ENCODE measurements at places on chromosomes 3 and 15.

GRCh38 chr15:55532944-55533343 is 24.9 kb upstream of the DNAAF4 start:
- DNase-seq, result no peak

DNA sequence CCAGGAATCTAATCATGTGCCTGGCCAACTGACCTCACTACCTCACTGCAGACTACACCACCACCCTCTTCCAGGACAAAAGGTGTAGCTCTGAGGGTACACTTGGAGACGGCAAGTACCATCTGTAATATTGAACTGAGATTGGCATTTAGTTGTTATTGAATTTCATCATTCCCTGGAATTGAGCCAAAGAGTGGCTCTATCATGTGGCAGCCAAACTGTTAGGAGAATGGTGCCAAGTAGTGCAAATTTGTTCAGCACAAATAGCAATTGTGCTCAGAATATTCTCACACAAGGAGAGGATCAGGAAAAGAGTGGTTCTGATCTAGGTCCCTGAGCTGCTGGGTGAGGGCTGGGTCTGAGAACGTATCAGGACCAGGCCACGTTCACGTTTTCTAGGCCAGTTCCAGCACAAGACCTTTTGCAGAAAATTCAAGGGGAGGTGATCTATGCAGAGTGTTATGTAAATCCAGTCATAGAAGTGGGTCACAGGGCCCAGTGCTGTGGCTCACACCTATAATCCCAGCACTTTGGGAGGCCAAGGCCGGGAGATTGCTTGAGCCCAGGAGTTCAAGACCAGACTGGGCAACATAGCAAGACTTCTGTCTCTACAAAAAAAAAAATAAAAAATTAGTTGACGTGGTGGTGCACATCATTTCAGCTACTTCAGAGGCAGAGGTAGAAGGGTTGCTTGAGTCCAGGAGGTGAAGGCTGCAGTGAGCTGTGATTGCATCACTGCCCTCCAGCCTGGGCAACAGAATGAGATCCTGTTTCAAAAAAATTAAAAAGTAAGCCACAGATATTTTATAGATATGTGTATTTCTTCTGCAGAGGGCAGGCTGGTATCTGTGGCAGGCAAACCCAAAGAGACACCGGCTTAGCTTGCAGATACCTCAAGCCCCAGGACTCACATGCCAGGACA is 31.9 kb upstream of the CFAP161 start:
- DNase-seq, result no peak

GRCh38 chr3:51747840-51748239 is 31.2 kb downstream of the IQCF6 start:
- no peak for DNase-seq

- no peak for DNase-seq
Measured at GRCh38 chr3:65277798-65278197, 590.0 kb upstream of the ADAMTS9 start.

DNA sequence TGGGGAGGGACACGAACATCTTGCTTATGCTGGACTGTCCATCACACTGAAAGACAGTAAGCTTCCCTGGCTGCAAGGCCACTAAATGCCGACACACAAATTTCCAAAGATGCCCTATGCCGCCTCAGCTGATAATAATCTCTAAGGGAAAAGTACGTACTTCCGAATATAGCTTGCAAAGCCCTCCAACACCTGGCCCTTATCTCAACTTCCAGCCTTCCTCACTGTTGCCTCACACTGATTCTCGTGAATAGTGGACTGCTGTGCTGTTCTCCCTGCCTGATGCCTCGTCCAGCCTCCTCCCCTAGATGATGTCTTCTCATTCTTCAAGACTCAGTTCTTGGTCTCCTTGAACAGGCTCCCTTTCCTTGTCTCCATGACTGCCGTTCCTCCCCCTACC is 72.3 kb downstream of the CD47 start:
- DNase-seq, result no peak

GRCh38 chr3:172766718-172767405 is 16.3 kb downstream of the ECT2 start:
- no peak for DNase-seq

GRCh38 chr3:9810846-9811245 is 784 bp downstream of the TTLL3 start:
- DNase-seq, result no peak

GRCh38 chr3:12484983-12485327 is 675 bp downstream of the TSEN2 start:
- no peak for DNase-seq

DNA sequence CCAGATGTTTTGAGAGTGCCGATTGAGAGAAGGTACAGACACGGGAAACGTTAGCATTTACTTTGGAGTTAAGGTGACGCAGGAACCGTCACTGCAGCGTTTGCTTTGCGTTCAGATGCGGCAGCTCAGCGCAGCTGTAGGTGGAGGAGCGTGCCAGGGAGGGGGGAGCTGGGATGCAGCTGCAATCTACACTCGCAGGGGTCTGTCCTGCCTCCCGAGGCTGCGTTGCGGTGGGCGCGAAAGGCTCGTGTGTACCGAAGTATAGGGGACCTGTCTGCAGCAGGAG is 425 bp upstream of the FYTTD1 start:
- DNase-seq, result peak; percentile 74

GRCh38 chr3:141392897-141393734 is 24.8 kb downstream of the ZBTB38 start:
- no peak for DNase-seq

- no peak for DNase-seq
Measured at GRCh38 chr3:49531218-49531617, 23.1 kb upstream of the BSN start.

- DNase-seq, result no peak
Measured at GRCh38 chr15:96047255-96047931, 283.1 kb upstream of the NR2F2 start.

GRCh38 chr15:98930576-98930975 is 77.0 kb downstream of the PGPEP1L start:
- DNase-seq, result no peak

GRCh38 chr3:34008836-34009809 is 210.7 kb downstream of the PDCD6IP start:
- no peak for DNase-seq

- DNase-seq, result no peak
Measured at GRCh38 chr15:70835415-70835814, 18.5 kb downstream of the LARP6 start.

GRCh38 chr15:100020614-100021013 is 287.4 kb upstream of the LYSMD4 start:
- no peak for DNase-seq

- no peak for DNase-seq
Measured at GRCh38 chr15:55422089-55422488, 13.8 kb downstream of the PIERCE2 start.

DNA sequence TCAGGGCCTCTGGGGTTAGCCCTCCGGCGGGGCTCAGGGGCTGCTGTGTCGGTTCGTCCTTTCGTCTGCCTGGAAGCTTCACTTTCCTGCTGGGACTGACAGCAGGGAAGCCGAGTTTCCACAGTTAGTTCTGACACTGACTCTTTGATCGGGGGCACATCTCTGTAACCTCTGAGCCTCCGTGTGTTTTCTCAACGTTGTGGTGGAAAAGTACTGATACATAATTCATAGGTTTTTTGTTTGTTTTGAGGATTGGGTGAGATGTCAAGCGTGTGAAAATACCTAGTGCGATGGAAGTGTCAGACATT is 481 bp downstream of the AP4E1 start:
- DNase-seq, result no peak

DNA sequence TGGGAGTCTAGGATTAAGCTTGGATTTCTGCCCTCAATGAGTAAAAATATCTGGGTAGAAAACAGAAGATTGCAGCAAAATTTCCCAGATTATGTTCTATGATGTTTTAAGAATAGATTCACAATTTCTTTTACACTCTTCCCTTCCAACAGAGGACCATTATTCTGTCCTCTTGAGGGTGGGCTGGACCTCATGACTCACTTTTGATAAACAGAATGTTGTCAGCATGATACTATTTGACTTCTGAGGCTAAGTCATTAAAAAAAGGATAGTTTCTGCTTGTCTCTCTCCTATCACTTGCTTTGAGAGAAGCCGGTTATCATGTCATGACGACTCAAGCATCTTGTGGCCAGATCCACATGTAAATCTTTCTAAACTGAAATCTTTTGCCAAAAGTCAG is 396.2 kb upstream of the CDIN1 start:
- no peak for DNase-seq

DNA sequence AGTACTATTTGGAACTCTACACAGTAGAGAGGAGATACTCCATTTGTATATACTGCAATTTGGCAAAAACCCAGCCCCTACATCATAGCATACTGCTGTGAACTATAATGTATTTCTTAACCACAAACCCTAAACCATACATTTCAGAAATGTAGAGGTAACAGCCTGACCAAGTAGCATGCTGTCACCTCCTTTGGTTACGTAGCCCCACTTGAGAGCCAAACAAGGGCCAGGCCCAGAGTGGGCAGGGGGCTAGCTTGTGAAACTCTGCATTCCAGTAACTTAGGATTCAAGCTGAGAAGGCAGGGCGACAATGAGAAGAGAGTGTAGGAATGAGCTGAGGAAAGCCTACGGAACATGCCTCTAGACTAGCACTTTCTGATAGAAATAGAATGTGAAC is 135.8 kb downstream of the GREM1 start:
- DNase-seq, result no peak

GRCh38 chr3:73422571-73422970 is 202.2 kb downstream of the PDZRN3 start:
- no peak for DNase-seq

DNA sequence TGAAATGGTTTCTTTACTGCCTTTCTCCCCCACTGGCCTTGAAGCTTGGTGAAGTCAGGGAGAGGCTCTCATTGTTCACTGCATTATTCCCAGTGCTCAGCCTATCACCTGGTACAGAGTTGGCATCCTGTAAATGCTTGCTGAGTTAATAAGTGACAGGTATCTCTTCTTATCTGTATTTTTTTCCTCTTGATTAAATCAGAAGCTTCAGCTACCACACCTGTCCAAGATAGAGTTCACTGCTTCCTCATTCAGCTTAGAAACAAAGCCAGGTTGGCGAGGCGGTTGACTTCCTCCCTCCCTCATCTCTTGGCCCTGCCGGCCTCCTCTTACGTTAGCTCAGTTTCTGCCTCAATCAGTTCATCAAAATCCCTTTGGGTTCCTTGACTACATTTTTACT is 142.8 kb downstream of the LIPC start:
- no peak for DNase-seq

DNA sequence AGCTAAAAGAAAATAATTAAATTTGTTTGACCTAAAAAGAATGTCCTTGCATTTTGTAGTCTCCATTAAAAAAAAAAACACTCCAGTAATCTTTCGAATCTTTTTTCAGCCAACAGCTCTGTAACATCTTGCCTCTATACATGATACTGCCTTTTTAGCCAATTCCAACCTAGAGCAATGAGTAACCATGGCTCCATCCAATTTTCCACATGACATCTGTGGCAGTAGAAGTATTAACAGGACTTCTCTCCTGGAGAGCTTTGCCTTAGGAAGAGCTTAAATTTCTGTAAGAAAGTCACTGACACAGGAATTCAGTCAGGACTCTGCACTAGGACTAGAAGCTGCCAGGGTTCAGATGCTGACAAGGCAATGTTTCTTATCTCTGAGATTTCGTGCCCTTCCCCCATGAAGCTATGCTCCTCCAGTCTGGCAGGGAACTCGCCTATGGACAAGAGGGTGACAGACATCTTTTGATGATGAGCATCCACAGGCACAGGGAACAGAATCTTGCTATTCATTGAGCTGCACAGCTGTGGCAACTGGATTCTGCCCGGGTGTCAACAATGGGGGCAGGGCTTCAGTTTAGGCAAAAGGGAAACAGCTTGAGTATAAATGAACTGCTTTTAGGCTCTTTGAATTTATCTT is 81.8 kb downstream of the ALCAM start:
- peak; percentile 78 for DNase-seq

- no peak for DNase-seq
Measured at GRCh38 chr3:13112521-13113345, 39.5 kb upstream of the IQSEC1 start.

DNA sequence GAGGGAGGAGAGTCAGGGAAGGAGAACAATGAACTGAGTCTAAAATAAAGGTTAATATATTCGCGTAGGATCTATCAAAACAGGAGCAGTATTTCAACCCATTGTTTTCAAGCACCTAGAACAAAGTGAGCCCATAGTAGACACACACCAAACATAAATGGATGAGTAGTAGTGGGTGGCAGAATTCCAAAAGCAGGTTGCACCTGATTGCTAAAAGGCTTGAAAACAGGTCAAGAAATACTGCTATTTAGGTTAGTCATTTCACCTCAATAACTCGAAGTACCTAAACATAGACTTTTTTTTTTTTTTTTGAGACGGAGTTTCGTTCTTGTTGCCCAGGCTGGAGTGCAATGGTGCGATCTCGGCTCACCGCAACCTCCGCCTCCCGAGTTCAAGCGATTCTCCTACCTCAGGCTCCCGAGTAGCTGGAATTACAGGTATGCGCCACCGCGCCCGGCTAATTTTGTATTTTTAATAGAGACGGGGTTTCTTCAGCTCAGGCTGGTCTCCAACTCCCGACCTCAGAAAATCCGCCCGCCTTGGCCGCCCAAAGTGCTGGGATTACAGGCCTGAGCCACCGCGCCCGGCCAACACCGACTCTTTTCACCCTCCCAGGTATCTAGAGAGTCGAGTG is 855 bp upstream of the ABHD5 start:
- no peak for DNase-seq

GRCh38 chr15:80703965-80704364 is 8.9 kb downstream of the ABHD17C start:
- DNase-seq, result no peak

GRCh38 chr3:111910806-111911205 is 51.7 kb downstream of the PHLDB2 start:
- DNase-seq, result no peak

- DNase-seq, result no peak
Measured at GRCh38 chr3:7194071-7194835, 333.3 kb downstream of the GRM7 start.

- DNase-seq, result no peak
Measured at GRCh38 chr3:59424268-59425010, 374.6 kb upstream of the CFAP20DC start.

DNA sequence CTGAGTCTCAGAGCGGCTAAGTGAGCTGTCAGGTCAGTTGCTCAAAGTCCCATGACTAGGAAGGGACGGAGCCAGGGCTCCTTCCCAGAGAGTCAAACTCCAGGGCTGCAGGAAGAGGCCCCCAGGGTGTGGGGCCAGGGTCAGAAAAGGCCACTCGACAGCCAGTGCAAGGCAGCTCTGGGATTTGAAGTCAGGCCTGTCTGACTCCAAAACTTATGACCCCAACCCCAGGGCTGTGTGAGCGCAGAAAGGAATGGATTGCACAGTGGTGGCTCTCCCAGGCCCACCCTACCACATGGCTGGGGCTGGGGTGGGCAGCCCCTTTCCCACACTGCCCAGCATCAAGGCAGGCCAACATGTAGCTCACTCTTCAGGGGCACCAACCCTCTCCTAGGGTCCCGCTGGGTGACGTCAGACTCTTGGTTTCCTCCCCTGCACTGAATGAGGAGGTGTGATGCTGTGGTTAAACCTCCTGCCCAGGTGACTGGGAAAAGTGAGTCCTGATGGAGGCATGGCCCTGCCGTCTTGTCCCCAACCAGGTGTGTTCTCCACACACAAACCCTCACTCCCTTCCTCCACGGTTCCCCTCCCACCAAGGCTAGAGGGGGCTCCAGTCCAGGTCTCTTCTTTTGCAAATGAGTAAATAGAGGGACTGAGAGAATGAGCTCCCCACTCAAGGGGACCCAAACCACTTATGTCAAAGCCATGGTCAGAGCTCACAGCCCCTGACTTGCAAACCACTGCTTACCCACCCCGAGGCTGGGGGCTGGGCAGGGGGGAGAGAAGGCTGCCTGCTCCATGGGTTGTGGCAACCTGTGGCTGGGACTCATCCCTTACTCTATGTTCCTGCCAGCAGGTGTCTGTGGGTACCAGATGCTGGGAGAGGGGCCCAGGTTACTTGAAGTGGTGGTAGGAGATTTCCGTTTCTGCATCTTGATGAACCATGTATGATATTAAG is 23.8 kb upstream of the CORO2B start:
- DNase-seq, result no peak

Measured in nucleus accumbens (tissue), 56 donors.